Stimulated activated CD8-positive, alpha-beta memory T cell treated with anti-CD3 and anti-CD28 coated beads, Interleukin-7, amount 100 ng/mL, for 4 hours (primary cell): ENCODE measurements at places on chromosomes 3 and 15.

- no peak for DNase-seq
Observed at GRCh38 chr3:139280027-139280671, 63.7 kb upstream of the MRPS22 start.

GRCh38 chr15:39406485-39406884 lies 174.4 kb upstream of the THBS1 start:
- DNase-seq = no peak

DNA sequence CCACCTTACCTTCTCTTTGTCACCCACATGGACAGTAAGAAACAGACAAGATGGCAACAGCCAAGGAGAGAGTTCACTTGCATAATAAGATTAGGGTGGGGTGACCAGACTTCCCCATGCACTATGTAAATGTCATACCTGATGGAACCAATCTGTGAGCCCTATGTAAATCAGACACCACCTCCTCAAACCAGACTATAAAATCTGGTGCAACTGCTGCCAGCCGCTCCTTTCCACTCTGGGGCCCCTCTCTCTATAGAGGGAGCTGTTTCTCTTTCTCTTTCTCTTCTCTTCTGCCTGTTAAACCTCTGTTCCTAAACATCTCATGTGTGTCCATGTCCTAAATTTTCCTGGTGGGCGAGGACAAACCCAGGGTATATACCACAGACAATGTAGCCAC lies 405.5 kb upstream of the CNTN4 start:
- DNase-seq = no peak

DNA sequence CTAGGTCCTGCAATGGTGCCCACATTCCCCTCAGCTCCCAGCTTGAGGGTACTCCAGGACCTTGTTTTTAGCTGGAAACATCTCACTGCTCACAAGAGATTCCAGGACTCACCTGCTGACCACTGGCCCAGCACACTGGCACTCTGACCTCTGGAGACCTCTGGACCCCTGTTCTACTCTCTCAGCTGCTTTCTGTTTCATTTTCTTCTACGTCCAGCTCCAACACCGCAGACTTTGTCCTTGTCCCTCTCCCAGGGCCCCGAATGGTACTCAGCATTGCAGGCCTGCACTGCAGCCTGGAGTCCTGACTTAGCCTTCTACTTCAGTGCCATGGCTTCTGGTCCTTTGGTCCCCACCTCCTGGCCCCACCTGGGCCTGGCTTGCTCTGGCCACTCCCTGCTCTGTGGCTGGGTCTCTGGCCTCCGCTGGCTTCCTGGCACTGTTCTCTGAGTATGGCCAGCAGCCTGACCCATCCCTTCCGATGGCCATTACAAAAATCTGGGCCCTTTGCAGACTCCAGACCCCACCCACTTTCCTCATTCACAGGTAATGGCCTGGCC lies 27.9 kb downstream of the KY start:
- DNase-seq = no peak

DNA sequence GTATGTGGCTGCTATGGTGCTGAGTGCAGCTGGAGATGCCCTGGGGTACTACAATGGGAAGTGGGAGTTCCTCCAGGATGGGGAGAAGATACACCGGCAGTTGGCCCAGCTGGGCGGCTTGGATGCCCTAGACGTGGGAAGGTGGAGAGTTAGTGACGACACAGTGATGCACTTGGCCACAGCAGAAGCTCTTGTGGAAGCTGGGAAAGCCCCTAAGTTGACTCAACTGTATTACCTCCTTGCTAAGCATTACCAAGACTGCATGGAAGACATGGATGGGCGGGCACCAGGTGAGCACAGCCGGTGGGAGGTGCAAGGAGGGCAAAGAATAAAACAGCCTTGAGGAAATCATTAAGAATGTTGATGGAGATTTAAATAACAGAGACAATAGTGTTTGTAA lies 2.9 kb downstream of the ADPRH start:
- no peak for DNase-seq

GRCh38 chr3:61872077-61872706 lies 310.8 kb downstream of the PTPRG start:
- no peak for DNase-seq

GRCh38 chr15:29674661-29675533 lies 147.4 kb downstream of the TJP1 start:
- DNase-seq = no peak
